ENCODE measurements at places on chromosomes 5 and 9. TPM values are rescaled to one million over a fixed set of nuclear protein-coding genes. Genes with fewer than 3 reads are reported as not detected.

DNA sequence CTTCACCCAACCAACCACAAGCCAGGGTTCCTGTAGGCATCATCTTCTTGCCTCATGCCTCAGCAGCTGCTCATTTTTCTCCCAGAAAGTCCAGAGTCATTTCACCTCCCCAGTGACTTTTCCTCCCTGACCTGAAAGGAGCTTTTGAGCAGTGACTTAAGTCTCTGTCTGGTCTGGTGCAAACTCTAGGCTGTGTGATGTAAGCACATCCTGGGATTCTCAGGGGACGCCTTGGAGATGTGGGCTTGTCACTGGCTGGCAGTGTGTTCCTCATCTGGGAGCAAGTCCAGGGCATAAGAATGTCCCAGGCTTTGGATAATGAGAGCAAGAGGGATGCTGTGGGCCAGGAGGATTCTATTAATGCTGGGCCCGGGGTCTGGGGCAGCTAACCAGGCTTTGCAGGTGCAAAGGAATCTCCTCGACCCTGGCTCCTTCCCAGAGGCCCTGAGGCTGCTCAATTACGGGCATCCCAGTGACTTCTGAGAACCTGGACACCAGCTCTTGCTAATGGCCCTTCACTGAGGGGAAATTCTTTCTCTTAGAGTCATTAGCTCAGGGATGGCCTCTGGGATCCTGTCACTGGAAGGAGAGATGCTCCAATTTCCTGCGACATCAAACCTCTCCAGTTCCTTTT, 211.0 kb upstream of the PANK3 start:
- DNase-seq: no peak

- peak; percentile 36 for DNase-seq
Measured at GRCh38 chr5:179867079-179867465, 8.5 kb upstream of the MRNIP start.

GRCh38 chr9:22454016-22454415, 7.4 kb downstream of the DMRTA1 start:
- no peak for DNase-seq

- DNase-seq: no peak
Measured at GRCh38 chr5:154107010-154107409, 68.2 kb downstream of the MFAP3 start.

The SLC46A2 gene
- total RNA-seq: not detected

The CTSL gene
- total RNA-seq: 107 TPM

- DNase-seq: no peak
Measured at GRCh38 chr9:11135851-11136250, 523.0 kb upstream of the PTPRD start.

The ANKRD33B gene
- total RNA-seq: 4.6 TPM

DNA sequence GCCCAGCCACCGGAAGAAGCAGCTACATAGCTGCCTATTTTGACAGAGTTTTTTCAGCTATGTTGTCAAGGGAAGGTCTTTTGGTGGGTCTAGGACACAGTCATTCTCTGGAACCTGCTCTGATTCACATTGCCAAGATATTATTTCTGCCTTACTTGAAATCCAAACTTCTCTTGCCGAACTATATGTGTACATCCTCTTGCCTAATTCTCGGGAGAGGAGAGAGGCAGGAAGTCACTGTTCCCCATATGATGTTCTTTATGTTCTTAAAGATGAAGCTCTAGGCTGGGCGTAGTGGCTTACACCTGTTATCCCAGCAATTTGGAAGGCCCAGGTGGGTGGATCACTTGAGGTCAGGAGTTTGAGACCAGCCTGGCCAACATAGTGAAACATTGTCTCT, 8.6 kb downstream of the TMEM252 start:
- no peak for DNase-seq

The CYLC2 gene
- total RNA-seq: not detected

The PAPPA gene
- 4.9 TPM for total RNA-seq

The ADGRV1 gene
- 0.83 TPM for total RNA-seq

- DNase-seq: peak; percentile 22
Measured at GRCh38 chr9:129309041-129309430, 131.0 kb upstream of the IER5L start.

GRCh38 chr5:170154744-170155143, 49.0 kb downstream of the FOXI1 start:
- no peak for DNase-seq

Measured in sigmoid colon (tissue), 7 donors.